Hair follicle dermal papilla cell (primary cell): ENCODE measurements at places on chromosomes 6 and 20. TPM values are rescaled to one million over a fixed set of nuclear protein-coding genes. Genes with fewer than 3 reads are reported as not detected.

ARFGAP1 gene
- 108 and 115 TPM in 2 replicates for total RNA-seq

PTGIS gene
- 6.3 and 15.2 TPM in 2 replicates for total RNA-seq

C20orf202 gene
- total RNA-seq, result 0.16 TPM in 1 of 2 replicates, not detected in the other

GOPC gene
- total RNA-seq, result 52.9 and 53.3 TPM in 2 replicates

SMIM13 gene
- 8.0 and 8.6 TPM in 2 replicates for total RNA-seq

TFAP2C gene
- 39.9 and 51.4 TPM in 2 replicates for total RNA-seq

GGT7 gene
- total RNA-seq, result 14.6 and 16.6 TPM in 2 replicates

ENPP5 gene
- total RNA-seq, result 0.24 and 0.65 TPM in 2 replicates

OXT gene
- not detected in 2 replicates for total RNA-seq

CLPSL1 gene
- not detected in 2 replicates for total RNA-seq

OPRL1 gene
- 2.4 and 3.2 TPM in 2 replicates for total RNA-seq

CST2 gene
- total RNA-seq, result not detected in 2 replicates

LRRN4 gene
- total RNA-seq, result 0.12 and 0.16 TPM in 2 replicates

MAS1 gene
- total RNA-seq, result not detected in 2 replicates
